ENCODE measurements at places on chromosomes 1 and 21.

GRCh38 chr21:9758888-9759287 is 762.5 kb upstream of the TPTE start:
- no peak for DNase-seq

- DNase-seq = no peak
Measured at GRCh38 chr1:54111624-54112023, 41.2 kb downstream of the CDCP2 start.

DNA sequence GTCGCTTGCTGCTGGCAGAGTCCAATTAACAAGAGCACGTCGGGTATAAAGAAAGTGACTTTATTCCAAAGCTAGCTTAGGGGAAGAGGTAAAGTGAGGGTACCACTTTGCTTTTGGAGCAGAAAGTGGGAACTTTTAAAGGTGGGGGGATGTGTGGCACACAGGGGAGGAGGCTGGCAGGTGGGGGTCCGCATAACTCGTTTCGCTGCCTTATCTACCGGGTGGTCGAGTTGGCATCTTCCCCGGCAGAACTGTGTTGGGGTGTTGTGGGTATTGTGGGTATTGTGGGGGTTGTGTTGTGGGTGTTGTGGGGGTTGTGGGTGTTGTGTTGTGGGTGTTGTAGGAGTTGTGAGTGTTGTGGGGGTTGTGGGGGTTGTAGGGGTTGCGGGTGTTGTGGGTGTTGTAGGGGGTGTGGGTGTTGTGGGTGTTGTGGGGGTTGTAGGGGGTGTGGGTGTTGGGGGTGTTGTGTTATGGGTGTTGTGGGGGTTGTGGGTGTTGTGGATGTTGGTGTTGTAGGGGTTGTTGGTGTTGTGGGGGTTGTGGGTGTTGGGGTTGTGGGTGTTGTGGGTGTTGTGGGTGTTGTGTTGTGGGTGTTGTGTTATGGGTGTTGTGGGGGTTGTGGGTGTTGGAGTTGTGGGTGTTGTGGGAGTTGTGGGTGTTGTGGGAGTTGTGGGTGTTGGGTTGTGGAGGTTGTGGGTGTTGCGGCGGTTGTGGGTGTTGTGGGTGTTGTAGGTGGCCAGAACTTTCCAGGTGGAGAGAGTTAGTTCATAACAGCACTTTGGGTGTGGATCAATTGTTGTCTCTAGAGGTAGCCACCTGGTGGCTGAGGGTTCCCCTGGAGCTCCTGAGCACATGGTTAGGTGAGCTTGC is 52.7 kb downstream of the AGPAT3 start:
- no peak for DNase-seq

DNA sequence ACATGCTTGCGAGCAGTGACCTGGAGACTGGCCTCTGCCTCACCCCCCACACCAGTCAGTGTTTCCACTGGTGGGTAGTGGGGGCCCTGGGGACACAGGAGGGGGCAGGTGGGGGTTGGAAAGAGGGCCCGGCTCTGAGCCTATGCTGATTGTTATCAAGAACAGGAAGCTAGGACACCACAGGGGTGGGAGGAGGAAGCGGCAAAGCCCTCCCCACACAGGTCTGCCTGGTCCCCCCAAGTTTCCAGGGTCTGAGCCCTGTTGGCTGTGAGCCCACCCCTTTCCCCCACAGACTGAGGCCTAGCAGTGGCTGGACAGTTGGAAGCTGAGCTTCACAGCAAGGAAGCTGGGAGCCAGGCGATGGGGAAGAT is 1.6 kb upstream of the PTPN7 start:
- DNase-seq = no peak

- no peak for DNase-seq
Measured at GRCh38 chr1:33273406-33273805, 17.1 kb downstream of the ZNF362 start.

DNA sequence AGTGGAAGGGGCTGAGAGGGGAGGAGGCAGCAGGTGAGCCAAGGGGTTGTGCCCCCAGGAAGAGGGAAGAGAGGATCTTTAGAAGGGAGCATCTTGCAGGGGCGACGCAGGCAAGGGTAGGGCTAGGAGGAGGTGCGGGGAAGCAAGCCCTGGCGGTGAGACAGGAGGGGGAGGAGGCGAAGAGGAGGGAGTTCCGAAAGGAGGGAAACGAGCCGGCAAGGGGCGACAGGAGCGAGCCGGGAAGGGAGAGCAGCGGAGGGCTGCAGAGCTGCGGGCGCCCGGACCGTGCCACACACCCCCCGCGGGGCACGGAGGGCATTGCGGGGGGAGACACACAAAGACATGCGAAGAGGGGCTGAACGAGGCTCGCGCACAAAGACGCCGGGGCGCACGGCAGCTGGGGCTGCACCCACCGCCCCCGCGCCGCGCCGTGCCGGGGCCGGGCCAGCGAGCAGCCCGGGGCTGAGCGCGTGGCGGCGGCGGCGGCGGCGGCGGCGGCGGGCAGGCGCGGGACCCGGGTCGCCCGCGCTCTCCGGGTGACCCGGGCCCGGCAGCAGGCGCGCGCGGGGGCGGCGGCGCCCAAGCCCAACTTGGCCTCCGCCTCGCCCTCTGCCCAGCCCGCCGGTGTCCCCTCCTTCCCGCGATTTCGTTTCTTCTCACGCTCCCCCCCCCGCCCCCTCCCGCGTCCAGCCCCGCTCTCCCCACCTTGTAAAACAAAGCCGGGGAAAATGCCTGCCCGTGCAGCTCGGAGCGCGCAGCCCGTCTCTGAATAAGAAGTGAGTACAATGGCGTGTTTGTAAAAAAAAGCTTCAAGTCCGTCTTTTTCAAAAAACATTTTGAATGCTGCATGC is at the start of gene KCNK2:
Gene KCNK2 (plus strand): TSS at position 206 of the 851 bp plus-strand sequence. CDS start 649 bp downstream, outside the sequence.
- no peak for DNase-seq

Measured in activated CD4-positive, CD25-positive, alpha-beta regulatory T cell treated with anti-CD3 and anti-CD28 coated beads, Interleukin-2, amount 50 U/mL, for 16 hours (primary cell).